Stimulated activated CD8-positive, alpha-beta memory T cell treated with anti-CD3 and anti-CD28 coated beads, Interleukin-15, amount 100 ng/mL, for 24 hours (primary cell): ENCODE measurements at places on chromosomes 2 and 18.

GRCh38 chr2:46632349-46632748 lies 153.0 kb downstream of the TMEM247 start:
- DNase-seq = no peak

GRCh38 chr2:72864500-72864899 lies 22.7 kb upstream of the SPR start:
- no peak for DNase-seq

DNA sequence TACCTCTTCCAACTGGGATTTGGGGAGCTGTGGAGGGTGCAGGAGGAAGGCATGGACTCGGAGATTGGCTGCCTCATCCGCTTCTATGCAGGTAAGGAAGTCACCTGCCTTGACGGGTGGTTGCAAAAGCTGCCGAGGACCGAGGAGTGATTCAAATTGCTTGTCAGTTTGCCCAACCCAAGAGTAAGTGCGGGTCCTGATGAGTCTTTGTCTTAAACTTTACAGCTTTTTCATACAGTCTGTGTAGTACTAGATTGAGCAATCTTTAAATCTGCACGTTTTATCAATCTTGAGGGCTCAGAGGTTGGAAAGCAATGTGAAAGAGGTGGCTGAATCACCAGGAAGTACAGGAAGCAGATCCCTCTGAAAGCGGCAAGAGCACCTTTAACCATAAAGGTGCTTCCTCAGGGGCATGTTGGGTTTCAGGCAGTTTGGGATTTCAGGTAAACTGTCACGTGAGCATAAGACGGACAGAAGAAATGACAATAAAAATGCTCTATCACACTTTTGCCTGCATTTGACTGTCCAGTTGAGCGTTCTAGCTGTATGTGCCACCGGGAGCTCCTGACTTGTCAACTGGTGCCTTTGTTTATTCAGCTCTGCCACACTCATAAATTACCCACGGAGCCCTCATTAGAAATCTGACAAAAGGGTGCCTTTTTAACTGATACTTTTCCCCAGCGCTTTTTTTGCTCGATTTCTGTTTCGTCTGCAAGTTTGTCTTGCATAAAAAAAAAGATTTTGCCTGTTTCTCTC lies 2.0 kb downstream of the PHLPP1 start:
- DNase-seq = no peak

GRCh38 chr2:111235192-111236015 lies 114.7 kb downstream of the BCL2L11 start:
- DNase-seq = no peak

GRCh38 chr2:158783923-158784322 lies 11.2 kb upstream of the DAPL1 start:
- DNase-seq = no peak

DNA sequence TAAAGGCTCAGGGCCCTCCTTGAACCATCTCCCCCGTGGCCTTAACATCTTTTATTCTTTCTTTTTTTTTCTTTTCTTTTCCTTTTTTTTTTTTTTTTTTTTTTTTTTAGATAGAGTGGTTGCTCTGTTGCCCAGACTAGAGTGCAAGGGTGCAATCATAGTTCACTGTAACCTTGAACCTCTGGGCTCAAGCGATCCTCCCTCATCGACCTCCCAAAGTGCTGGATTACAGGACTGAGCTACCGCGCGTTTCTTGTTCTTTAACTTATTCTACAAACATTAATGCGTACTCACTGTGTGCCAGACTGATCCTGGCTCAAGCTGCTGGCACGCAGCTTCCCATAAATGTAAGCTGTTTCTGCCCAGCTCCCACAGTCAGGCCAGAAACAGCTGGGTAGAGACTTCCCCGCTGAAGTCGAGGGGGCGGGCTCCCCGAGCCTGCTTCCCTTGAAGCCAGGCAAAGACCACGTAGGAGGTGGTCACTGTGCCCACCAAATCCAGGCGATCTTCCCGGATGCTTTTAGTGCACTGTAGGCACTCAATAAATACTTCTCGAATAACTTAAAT lies 29.2 kb upstream of the ATP6V1B1 start:
- DNase-seq = no peak

GRCh38 chr2:207928079-207928478 lies 97.2 kb downstream of the PLEKHM3 start:
- DNase-seq = no peak

DNA sequence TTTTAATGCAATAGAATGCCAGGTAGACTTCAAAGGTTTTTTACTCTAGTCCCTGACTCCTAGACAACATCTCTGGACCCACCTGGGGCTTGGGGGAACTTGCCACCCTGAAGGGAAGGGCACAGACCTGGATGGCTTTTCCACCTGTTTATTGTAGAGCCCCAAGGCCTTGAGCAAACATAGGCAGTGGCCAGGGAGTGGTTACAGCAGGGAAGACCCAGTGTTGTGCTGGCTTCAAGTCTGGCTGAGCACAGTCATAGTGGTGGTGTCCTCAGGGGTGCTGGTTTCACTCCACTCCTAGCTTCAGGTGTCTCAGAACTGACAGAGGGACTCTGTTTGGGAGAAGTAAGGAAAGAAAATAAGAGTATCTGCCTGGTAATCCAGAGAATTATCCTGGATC lies 5.5 kb upstream of the SRD5A2 start:
- no peak for DNase-seq

GRCh38 chr2:159251296-159252173 lies 35.0 kb downstream of the WDSUB1 start:
- DNase-seq = no peak

GRCh38 chr18:43917520-43917919 lies 640.2 kb upstream of the SYT4 start:
- no peak for DNase-seq

DNA sequence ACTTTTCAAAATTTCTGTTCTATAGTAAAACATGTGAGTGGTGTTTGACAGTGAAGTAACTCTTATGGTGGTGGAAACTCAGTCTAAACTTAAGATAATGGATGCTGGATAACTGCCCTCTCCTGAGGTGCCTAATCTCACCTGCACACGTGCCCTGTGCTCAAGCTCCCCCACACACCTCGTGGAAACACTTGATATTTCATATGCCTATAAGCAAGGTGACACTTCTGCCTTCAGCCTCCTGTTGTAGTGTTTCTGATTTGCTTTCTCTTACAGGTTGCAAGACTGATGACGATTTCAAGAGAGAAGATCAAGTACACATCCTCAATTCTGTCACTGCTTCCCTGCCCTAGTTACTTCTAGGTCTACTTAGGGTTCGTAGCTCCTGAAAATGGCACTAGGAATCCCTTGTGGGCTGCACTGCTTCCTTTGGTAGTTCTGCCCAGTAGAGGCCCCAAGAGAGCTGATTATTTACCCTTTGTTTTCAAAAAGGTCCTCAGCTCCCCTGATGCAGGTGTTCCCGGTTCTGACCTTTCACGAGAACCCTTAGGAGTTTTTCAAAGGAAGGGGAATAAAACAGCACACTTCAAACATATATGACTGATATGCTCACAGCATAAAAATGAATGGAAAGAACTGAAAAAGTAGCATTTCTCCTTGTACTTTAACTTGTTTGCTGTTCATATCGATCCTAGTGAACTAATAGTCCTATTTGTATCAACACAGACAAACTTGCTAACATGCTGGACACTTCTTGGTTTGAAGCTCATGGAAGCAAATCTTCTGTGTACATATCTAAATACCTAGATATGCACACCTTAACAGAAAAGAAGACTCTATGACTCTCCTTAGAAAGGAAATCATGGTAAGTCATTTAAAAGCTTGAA lies 6.7 kb downstream of the CAVIN2 start:
- DNase-seq = no peak

GRCh38 chr2:159555651-159556392 lies 60.5 kb downstream of the BAZ2B start:
- no peak for DNase-seq

DNA sequence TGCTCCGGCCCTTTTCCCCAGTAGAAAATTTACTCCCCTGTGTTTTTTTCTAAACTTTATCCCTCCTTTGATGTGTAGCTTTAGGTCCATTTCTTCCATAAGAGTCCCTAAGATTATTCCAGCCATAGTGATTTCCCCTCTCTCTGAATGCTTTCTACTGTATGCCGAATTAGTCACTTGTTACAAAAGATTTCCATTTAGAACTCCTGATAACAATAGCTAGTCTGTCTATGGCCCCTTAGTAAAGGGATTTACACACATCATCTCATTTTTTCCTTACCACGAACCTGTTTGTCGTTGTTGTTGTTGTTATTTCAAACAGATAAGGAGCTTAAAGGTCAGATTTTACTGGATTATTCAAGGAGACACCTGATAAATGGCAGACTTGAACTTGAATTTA lies 256.1 kb downstream of the PAX3 start:
- DNase-seq = no peak

DNA sequence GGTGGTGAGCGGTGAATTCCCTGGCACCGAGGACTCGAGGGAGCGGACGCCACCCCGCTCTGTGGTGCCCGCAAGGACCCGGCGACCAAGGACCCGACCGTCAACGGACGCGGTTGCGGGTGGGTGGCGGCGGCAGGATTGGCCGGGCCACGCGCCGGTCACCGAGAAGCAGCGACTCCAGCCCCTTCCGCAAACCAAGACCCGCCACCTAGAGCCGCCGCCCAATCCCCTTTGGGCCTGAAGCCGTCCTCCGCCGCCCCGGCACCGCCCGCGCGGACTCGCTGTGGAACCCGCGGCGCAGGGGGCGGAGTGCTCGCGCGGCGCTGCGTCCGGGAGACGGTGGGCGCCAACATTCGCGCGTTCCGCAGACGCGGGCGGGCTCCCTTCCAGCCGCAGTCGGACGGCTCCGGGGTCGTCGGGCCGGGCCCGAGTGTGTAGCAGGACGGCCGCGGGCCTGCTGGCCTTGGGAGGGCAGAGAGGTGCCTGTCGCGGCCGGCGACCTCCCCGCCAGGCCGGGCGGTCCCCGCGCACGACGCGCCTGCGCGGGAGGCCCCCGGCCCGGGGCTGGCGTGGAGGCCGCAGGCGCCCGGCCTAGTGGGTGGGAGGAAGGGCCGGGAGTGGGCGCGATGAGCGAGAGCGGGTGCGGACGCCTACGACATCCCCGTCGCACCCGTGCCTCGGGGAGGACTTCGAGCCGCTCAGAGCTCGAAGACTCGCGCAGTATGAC lies at the start of the genes FAM228B and PFN4:
TSS of gene FAM228B (plus strand) at position 275 of the 727 bp plus-strand sequence. CDS start 893 bp downstream, outside the sequence.
TSS of gene PFN4 (minus strand) at position 140 of the 727 bp plus-strand sequence. CDS start 799 bp downstream, outside the sequence.
- peak; percentile 35 for DNase-seq

DNA sequence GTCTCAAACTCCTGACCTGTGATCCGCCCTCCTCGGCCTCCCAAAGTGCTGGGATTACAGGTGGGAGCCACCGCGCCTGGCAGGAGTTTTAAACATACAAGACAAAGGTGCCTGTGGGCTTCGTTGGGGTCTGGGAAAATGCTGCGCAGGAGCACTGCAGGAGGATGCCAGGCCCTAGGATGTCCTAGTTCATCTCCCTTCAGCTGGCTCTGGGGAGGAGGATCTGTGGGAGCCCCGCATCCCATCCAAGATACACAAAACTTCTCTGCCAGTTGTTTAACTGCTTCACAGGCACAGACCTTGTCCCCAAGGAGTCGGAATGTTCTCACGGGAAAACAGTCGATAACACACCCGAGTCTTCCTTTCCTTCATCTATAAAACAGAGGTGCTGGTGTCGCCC lies 89.1 kb downstream of the POLR1A start:
- DNase-seq = no peak

- DNase-seq = no peak
These were observed 654.3 kb downstream of the SLC4A3 start for GRCh38 chr2:220281771-220282170.

- DNase-seq = no peak
These were observed 33.0 kb downstream of the MYT1L start for GRCh38 chr2:2298081-2298480.

DNA sequence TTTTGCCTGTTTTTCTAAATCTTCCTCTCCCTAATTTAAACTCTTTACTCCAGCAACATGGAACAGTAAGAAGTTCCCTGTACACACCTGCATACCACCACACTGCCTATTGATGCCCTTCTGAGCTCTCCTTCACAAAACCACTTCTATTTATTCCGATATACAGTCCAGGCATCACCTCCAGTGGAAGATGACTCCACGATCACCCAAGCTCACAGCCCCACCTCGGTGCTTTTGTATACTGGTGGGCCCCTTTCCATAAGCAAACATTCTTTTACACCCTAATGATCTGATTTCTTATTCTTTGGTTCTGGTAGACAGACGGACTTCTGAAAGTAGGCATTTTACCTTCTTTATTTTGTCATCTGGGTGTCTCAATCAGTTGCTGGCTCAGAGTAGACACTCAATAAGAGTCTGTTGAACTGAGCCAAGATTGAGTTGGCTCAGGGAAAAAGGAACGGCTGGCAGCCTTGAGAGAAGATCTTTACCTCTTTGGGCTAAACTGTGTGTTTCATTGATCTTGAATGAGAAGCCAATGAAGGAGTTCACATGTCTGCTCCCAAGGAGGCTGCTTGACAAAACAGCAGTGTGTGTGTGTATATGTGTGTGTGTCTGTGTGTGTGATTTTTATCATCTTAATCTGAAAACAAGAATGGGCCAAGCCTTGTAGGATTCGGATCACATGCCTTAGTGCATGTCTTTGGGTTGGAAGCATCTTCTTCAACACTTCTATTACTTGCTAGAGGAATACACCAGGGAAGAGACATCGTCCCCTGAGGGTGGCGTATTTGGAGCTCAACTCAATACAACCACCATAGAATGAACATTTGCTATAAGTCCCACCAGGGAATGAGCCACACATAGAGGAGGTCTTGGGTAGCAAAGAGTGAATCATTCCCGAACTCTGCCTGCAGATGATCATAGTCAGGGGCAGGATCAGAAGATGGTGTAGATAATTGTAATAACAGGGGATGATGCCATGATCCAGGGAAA lies 341.8 kb downstream of the CYRIA start:
- DNase-seq = no peak

GRCh38 chr2:200483729-200484198 lies 26.1 kb downstream of the KCTD18 start:
- DNase-seq = no peak

GRCh38 chr2:22880161-22880560 lies 504.8 kb upstream of the KLHL29 start:
- no peak for DNase-seq

GRCh38 chr18:6340121-6340520 lies 74.6 kb downstream of the L3MBTL4 start:
- DNase-seq = no peak

GRCh38 chr2:102337481-102338386 lies 17.9 kb upstream of the IL18R1 start:
- no peak for DNase-seq

- no peak for DNase-seq
These were observed 132.6 kb downstream of the VWC2L start for GRCh38 chr2:214543386-214543955.

DNA sequence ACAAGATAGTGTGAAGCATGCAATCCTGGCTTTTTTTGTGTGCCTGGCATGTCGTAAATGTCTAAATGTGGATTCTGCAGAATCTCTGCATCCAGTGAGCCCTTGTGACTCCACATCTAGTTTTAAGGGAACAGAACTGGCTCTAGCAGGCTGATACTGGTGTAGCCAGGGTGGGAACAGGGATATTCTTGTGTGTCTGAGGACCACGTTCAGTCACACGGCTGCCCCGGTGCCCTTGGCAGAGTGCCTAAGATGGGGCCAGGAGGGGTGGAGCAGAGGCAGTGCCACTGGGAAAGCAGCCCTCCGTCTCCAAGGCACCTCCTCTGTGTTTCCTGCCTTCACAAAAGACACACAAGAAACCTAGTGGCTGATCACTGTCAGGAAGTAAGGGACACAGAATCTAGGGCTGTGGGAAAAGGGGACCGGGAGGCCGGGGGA lies 91.5 kb upstream of the PARD3B start:
- no peak for DNase-seq
